Esophagus squamous epithelium (tissue), 5 donors: ENCODE measurements at places on chromosomes 6 and 20.

GRCh38 chr6:150691463-150691862 lies 91.8 kb downstream of the PLEKHG1 start:
- DNase-seq, result no peak

- no peak for DNase-seq
Measured at GRCh38 chr6:21164768-21165326, 428.7 kb upstream of the SOX4 start.

DNA sequence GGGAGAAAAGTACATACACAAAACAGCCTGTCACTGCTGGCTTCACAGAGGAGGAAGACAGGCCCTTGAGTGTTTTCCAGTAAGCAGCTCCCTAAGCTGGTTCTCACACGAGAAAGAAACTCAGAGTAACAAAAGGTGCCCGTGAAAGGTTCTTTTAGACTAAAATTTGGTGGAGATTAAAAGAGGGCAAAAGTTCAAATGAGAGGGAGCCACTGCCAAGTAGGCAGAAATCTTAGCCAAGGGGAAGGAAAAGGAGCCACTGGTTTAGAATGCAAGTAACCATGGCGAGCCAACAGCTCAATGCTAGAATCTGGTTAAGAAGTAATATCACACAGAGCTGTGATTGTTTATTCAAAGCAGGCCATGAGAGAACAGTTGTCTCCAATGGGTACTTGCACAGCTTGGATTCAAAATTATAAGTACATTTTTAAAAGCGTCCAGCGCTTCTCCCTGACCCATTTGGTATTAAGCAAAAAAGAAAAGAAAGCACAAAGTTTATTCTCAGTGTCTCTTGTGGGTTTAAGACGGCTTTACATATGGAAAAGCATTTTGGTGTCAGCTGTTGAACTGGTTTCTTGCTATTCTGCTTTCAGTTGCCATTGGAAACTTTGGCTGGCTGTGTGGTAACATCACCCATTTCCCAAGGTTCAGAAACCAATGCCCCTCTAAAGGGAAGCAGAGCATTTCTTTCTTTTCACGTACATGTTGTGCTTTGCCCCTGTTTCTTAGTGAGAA lies 648.5 kb downstream of the RNF144B start:
- no peak for DNase-seq

GRCh38 chr6:13624871-13625288 lies 9.7 kb downstream of the NOL7 start:
- DNase-seq, result no peak

DNA sequence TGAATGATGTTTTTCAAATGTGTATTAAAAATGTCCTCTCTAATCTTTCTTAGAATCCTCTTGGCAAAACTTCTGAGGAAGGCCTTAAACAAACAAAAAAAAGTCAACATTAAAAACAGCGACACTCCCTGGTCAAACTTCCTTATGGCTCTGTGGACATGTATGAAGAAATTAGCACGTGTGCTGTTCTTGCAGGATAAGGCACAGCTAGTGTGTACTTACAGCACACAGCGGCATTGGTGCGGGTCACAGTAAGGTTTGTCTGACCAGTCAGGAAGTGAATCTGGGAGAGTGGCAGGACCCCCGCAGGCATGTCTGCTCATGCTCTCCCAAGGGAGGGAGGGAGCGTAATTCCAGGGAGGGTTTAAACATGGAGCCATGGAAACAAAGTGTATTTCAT lies 38.8 kb downstream of the SLC22A1 start:
- DNase-seq, result no peak

DNA sequence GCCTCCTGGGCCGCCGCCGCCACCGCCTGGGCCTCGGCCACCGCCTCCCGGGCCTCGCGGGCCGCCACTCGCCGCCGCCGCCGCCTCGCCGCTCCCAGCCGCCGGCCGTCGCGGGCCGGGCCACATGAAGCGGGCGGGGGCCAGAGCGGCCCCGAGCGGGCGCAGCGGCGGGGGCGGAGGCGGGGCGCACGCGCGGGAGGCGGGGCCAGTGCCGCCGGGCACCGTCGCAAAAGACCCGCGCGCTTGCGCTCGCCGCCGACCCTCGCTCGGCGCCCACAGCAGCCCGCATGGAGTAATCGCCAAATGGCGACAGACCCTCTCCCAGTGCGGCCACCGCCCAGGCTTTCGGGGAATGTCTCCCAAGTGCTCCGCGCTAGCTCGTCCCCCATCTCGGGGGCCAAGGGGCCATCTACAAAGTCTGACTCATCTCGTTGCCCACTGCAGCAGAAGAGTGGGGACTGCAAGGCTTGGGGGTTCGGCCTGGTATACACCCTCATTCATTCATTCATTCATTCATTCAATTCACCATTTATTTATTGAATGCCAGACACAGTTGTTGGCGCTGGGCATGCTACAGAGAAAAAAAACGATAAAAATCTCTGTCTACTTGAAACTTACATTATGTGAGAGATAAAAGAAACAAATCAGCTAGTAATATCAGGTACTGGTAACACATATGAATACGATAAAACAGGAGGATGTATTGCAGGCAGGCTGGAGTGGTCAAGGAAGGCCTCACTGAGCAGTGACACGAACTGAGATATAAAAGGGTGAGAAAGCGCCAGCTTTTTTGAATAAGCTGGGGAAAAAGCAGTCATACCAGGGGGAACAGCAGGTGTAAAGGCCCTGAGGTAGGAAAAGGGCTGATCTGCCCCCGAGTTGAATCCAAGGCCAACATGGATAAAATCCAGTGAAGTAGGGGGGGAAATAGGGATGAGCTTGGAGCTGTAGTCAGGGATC lies at the start of gene B4GALT5:
Gene B4GALT5 (minus strand): TSS at position 126 of the 960 bp plus-strand sequence. CDS start 188 bp downstream, outside the sequence.
- no peak for DNase-seq

- no peak for DNase-seq
Measured at GRCh38 chr6:157442291-157442690, 61.3 kb downstream of the ZDHHC14 start.

GRCh38 chr6:63584125-63584514 lies 11.8 kb downstream of the LOC128125822 start:
- DNase-seq, result no peak

DNA sequence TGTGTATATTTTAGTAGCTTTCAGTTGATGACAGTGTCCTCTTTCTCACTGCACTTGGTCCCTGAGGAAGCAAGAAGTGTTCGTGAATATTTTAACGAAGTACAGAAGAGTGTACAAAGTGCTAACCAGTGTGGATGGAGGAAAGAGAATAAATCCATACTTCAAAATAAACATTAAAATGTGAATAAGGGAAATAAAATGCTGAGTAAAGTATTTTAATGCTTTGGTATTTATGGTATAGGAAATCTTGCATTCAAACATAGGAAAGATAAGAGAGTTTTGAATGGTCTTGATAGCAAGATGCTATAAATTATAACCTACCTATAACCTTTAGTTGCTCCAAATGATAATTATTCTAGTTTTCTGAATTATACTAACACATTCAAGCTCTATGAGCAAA lies 493.4 kb upstream of the EYS start:
- DNase-seq, result no peak
